ENCODE measurements at places on chromosomes 3 and 15.

- H3K27me3 ChIP-seq: peaks cover 15% of the 10 kb centered on the region
- no peaks in the 10 kb centered on the region for H3K36me3 ChIP-seq
- H3K4me1 ChIP-seq: peaks cover under 1% of the 10 kb centered on the region
- H3K27ac ChIP-seq: no peak overlapping the region
Observed at GRCh38 chr15:23869396-23869795, 182.3 kb upstream of the NDN start.

GRCh38 chr3:21462141-21462540, 288.9 kb downstream of the ZNF385D start:
- no peaks in the 10 kb centered on the region for H3K27me3 ChIP-seq
- H3K4me1 ChIP-seq: no peaks in the 10 kb centered on the region
- H3K4me3 ChIP-seq: no peak overlapping the region
- no peak overlapping the region for H3K27ac ChIP-seq
- no peaks in the 10 kb centered on the region for H3K36me3 ChIP-seq

DNA sequence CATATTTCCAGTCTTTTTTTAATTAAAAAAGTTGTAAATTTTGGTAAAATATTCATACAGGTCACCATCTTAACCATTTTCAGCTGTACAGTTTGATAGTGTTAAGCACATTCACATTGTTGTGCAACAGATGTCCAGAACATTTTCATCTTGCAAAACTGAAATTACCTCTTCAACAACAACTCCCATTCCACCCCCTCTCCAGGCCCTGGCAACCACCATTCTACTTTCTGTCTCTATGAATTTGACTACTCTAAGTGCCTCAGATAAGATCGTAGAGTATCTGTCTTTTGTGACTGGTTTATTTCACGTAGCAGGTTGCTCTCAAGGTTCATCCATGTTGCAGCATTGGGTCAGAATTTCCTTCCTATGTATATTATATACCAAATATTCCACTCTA, 76.0 kb downstream of the SLCO3A1 start:
- no peaks in the 10 kb centered on the region for H3K4me1 ChIP-seq
- H3K36me3 ChIP-seq: no peaks in the 10 kb centered on the region
- no peak overlapping the region for H3K27ac ChIP-seq
- H3K27me3 ChIP-seq: no peaks in the 10 kb centered on the region
- no peak for DNase-seq
- no peak overlapping the region for H3K4me3 ChIP-seq

DNA sequence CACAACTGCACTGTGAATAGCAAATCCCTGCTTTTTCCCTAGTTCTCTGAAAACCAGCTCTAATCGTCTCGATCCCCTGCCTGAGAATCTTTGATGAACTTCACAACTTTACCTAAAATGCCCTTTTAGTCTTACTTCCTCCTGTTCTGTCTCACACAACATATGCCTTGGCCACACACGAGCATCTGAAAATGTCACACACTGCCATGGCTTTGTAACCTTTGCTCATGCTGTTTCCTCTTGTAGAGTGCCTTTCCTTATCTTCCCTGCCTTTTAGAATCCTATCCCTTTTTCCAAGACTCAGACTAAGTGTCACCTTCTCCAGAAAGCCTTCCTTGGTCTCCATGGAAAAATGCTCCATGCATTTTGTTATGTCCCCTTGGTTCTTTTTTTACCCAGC, 71.4 kb upstream of the HACD2 start:
- no peak for DNase-seq
- no peaks in the 10 kb centered on the region for H3K36me3 ChIP-seq
- peaks cover 6% of the 10 kb centered on the region for H3K4me1 ChIP-seq
- H3K27ac ChIP-seq: no peak overlapping the region
- H3K4me3 ChIP-seq: no peak overlapping the region

GRCh38 chr3:44915702-44916438, 41.5 kb downstream of the TGM4 start:
- no peaks in the 10 kb centered on the region for H3K27me3 ChIP-seq
- H3K27ac ChIP-seq: no peak overlapping the region
- peaks cover 5% of the 10 kb centered on the region for H3K4me1 ChIP-seq

All from RWPE2 (cell line).